ENCODE measurements at places on chromosomes 7 and 10. TPM values are rescaled to one million over a fixed set of nuclear protein-coding genes. Genes with fewer than 3 reads are reported as not detected.

Gene ITPRID1
- total RNA-seq: not detected

Gene ARMH3
- 9.6 TPM for total RNA-seq

Gene FFAR4
- total RNA-seq: not detected

Gene CEP55
- 32.0 TPM for total RNA-seq

Gene TMEM229A
- 0.13 TPM for total RNA-seq

Gene ADCY1
- total RNA-seq: 0.12 TPM

Gene OR9A2
- not detected for total RNA-seq

Gene SEMA3D
- 18.9 TPM for total RNA-seq

Gene SLC13A4
- 1.6 TPM for total RNA-seq

Gene COL26A1
- total RNA-seq: 0.12 TPM

Gene METTL2B
- 34.7 TPM for total RNA-seq

Gene ZNF804B
- not detected for total RNA-seq

Gene TMEM236
- 0.06 TPM for total RNA-seq

Gene ACSL5
- 0.92 TPM for total RNA-seq

Gene ADD3
- 711 TPM for total RNA-seq

Gene AKR1C8
- total RNA-seq: not detected

Gene PLPP4
- 0.25 TPM for total RNA-seq

Gene ENKUR
- total RNA-seq: 0.25 TPM

Gene OR13A1
- total RNA-seq: not detected

Gene PRXL2A
- 10.5 TPM for total RNA-seq

Gene PPP1R17
- not detected for total RNA-seq

Gene SAP25
- total RNA-seq: not detected

Gene EPHB4
- 14.1 TPM for total RNA-seq

Gene ABCB1
- total RNA-seq: 3.9 TPM

Gene TMEM140
- total RNA-seq: 18.8 TPM

Gene ZNF789
- total RNA-seq: 5.3 TPM

Gene MRPS24
- total RNA-seq: 53.5 TPM

Gene ACBD7
- total RNA-seq: 4.8 TPM

Gene CCDC136
- 5.8 TPM for total RNA-seq

Gene MSMB
- not detected for total RNA-seq

Gene TMEM196
- total RNA-seq: not detected

Gene SEMA3C
- 39.1 TPM for total RNA-seq

Gene NUTM2E
- 0.19 TPM for total RNA-seq

Gene MUC12
- total RNA-seq: 0.37 TPM

Gene MINDY4
- 8.1 TPM for total RNA-seq

Gene PRLHR
- total RNA-seq: not detected

Gene STAMBPL1
- 64.6 TPM for total RNA-seq

Gene CLEC5A
- not detected for total RNA-seq

Gene FRA10AC1
- 7.0 TPM for total RNA-seq

Gene CCDC71L
- total RNA-seq: 24.2 TPM

Gene NANOS1
- 1.2 TPM for total RNA-seq

Gene FASTK
- total RNA-seq: 72.1 TPM

Gene ADIRF
- total RNA-seq: 936 TPM

Gene SGCE
- 90.5 TPM for total RNA-seq

Gene LRRC18
- total RNA-seq: not detected

Gene EEF1AKMT2
- 29.3 TPM for total RNA-seq

Gene GLI3
- 3.7 TPM for total RNA-seq

Gene HELLS
- 23.5 TPM for total RNA-seq

Gene HECW1
- total RNA-seq: under 0.01 TPM

Gene FOXI2
- not detected for total RNA-seq

Gene SPDYE16
- total RNA-seq: 0.06 TPM

Gene SRGN
- 310 TPM for total RNA-seq

Gene PMPCB
- total RNA-seq: 52.2 TPM

Gene SLC16A9
- 4.9 TPM for total RNA-seq

Gene RASA4B
- 19.4 TPM for total RNA-seq

Gene SOSTDC1
- total RNA-seq: not detected

All from aortic smooth muscle cell (primary cell).